GDM1 (cell line): ENCODE measurements at places on chromosomes 11 and 22.

DNA sequence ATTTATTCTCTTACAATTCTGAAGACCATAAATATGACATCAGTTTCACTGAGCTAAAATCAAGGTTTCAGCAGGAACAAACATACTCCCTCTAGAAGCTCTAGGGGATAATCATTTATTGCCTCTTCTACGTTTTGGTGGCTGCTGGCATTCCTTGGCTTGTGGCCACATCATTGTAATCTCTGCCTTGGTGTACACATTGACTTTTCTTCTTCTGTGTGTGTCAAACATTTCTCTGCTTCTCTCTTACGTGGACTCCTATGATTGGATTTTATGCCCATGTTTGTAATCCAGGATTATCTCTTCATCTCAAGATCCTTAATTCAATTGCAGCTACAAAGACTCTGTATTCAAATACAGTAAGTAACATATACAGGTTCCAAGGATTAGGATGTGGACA is 30.4 kb upstream of the MMP20 start:
- no peak for DNase-seq

DNA sequence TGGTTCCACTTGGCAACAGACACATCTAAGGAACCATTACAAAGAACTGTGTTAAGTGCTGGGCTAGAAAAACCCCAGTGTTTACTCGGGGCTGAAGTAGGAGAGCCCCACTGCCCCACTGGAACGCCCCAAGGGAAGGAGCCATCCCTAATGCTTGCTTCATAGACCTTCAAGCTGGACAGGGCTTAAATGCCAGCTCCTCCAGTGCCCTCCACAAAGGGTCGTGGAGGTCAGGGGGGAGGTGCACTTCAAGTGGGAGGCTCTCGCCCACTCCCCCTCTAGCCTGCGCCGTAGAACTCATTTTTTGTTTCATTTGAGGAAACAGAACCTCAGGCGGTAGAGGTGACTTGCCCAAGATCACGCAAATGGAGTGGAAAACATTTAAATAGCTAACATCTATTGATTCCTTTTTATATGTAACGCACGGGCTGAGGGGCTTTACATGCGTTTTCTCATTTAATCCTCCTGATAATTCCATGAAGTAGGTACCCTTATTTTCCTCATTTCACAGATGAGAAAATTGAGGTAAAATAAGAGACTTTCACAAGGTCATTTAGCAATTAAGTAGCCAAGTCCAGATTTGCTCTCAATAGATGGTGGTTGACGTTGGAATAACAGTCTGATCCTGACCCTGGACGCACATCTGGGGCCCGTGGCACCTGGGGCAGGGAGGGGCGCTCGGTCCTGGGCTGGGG is 545 bp upstream of the ZDHHC13 start:
- DNase-seq: no peak

DNA sequence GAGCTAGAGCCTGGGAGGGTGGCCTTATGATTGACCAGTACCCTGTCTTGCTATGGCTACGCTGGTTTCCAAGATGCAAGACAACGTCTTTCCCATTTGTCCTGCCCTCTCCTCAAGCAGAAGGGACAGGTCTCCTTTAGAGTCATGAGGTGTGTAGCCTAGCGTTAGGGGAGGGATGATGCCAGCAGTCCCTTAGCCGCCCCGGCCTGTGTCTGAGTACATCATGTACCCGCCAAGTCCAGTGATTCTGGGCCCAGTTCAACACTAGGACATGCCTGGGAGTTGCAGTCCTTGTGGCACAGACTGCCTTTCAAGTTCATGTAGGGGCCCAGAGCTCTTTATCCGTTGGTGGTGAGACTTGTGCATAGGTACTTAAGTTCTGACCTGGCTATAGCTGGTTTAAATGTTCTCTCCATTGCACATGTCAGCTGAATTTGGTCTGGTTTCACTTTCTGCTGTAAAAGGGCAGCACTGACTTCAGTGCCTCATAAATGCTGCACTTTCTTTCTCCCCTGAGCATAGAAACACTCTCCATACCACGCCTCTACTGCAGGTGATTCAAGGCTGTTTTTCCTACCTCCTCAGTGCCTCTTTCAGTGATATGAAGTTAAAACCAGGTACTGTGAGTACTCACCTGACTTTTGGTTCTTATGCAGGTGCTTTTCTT is 151.1 kb downstream of the METTL15 start:
- no peak for DNase-seq

DNA sequence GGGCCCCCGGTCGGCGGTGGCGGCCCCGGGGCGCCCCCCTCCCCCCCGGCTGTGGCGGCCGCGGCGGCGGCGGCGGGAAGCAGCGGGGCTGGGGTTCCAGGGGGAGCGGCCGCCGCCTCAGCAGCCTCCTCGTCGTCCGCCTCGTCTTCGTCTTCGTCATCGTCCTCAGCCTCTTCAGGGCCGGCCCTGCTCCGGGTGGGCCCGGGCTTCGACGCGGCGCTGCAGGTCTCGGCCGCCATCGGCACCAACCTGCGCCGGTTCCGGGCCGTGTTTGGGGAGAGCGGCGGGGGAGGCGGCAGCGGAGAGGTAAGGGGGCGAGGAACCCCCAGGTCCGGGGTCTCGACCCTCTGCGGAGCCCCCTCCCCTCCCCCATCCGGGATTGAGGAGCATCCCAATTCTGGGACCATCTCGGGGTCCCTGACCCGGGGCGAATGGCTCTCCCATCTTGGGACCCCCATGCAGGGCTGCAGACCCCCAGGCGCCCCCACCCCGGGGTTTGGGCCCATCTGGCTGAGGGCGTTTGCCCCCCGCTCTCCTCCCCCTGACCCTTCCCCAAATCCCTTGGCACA is 431 bp downstream of the KMT2A start:
- no peak for DNase-seq

DNA sequence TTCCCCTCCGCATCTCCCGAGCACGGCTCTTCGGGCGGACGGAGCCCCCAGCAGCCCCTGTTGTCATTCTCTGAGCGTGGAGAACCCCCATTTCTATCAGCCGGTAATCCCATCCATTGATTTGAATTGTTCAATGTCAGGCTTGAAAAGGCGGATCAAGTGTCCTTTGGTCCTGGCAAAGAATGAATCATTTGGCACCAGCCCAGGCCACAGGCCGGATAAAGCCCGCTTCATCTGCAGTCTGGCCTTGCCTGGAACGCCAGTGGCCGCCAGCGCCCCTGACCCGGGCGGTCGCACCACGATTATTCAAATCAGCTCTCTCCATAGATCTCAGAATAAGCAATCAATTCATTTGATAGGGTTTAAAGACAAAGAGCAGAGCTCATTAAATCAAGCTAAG is 188.9 kb downstream of the BRD1 start:
- DNase-seq: no peak

DNA sequence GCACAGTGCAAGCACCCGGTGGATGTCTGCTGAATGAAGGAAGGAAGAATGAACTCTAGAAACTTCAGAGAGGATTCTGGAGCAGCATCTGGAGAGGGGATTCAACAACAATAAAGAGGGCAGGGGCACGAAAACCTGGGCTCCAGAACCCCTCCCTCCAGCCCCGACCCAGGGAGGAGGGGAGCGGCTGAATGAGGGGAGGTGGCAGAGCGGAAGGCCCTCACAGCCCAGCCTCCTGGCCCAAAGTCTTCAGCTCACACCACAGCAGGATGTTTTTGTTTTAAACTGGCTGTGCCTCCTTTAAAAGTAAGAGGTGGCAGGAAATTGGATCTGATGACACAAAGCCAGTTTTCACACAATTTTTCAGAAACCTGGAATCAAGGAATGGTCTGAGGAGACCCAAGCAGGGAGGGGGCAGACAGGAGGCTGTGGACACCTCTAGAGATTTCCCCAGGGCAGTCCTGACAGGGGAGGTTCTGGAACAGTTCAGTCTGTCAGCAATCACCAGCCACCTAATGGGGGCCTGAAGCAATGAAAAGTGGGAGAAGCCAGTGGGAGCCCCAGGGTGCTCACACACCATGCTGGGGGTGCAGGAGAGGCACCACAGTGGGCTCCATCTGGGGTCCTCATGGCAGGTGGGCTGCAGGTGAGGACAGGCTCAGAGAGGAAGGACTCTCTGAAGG is 44.4 kb upstream of the TCF20 start:
- no peak for DNase-seq

- DNase-seq: no peak
Measured at GRCh38 chr11:72617080-72617762, 57.0 kb downstream of the PDE2A start.

DNA sequence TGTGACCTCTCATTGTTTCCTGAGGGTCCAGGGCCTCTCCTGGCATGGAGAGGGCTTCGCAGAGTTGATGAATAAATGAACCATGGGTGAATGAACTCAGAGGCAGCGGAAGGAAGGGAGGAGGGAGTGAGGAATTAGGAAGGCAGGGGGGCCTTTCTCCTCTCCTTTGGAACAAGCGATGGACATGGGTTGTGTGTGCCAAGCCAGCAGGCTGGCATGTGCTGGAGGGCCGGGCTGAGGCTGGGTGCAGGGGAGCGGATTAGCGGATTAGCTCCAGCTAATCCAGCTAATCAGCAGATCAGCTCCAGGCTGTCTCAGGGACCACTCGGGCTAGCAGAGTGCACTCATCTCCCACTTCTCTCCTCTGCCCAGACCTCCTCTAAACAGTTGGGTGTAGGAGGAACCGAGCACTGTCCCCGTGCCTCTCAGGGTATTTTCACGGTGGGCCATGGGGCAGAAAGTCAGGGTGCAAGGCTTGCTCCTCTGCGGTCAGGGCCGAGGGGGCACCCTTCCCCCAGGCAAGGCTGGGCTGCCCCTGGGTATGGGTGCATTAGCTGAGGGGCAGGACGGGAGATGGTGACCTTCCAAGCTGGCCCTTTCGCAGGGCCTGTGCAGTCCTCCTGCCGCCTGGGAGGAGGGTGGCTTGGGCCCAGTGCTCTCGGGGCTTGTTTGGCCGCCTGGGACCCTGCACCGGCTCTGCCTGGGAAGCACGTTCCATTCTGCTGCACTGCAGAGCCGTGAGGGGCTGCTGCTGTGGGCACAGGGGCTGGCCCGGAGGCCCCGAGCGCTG is 120.3 kb upstream of the B3GAT1 start:
- no peak for DNase-seq

DNA sequence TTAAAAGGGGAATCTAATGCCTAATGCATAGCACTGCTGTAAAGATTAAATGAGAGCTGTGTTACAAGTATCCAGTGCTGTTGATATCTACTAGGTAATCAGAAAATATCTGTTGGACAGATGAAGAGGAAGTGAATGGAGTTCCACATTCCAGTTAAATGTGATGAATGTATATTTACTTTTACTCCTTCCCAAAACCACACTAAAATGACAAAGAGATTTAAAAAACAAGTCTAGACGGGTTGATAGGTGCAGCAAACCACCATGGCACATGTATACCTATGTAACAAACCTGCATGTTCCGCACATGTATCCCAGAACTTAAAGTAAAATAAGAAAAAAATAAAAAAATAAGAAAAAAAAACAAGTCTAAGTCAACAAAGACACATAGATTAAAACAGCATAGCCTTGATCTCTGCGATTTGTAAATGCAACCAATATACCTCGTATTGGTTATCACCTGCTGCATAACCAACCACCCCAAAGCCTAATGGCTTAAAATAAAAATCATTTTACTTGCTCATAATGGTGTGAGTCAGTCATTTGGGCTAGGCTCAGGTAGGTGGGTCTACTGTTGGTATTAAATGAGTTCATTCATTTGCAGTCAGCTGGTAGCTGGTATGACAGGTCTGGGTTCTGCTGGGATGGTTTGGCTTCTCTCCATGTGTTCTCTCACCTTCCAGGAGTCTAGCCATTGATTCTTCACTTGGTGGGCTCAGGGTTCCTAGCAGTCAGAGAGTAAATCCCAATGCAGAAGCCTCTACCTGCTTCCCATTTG is 39.7 kb upstream of the SLC6A5 start:
- DNase-seq: no peak

DNA sequence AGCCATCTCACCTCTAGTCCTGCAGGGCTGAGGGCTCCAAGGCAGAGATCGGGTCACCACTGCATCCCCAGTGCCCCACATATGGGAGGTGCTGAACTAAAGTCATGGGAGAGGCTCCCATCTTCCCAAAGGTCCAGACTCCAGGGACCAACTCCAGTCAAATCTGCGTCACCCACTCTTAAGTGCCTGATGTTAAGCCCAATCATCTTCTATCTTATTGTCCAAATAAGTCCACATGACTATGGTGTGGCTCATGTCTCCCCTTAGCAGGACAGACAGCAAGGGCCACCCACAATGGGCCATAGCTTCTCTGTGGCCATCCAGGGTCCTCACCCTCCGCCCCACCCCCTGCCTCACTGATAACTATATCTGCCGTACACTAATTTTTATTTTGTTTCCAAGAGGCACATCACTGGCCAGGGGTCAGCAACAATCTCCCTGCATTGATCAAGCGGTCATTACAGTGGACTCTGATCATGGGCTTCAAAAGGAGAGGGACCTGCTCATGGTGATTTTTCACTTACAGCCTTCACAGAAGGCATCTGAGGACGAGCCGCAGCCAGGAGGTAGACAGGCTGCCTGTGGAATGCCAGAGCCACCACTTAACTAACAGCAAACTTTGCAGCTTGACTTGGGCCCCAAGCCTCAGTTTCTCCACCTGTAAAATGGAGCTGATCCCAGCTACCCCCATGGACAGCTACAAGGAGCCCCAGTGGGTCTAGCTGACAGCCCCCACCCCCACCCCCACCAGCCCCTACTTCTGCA is 23.3 kb downstream of the MYH9 start:
- no peak for DNase-seq

GRCh38 chr11:71185411-71185810 is 67.0 kb downstream of the SHANK2 start:
- no peak for DNase-seq
